ENCODE measurements at places on chromosomes 6 and 20.

GRCh38 chr20:8829256-8829655, 239.6 kb upstream of the PLCB4 start:
- no peak for DNase-seq

DNA sequence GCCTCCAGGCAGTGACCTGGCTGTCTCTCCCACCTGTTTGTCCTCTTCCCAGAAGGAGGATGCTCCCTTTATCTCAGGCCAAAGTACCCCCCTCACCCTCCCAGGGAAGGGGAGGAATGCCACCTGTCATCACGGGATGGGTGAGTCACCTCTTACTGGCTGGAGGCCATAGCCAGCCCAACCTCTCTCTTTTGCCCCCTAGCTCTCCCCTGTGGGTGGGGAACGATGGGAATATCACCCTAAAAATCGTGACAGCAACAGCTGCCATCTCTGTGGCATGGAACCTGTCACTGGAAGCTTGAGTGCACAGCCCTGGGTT, 137.5 kb upstream of the PTPN1 start:
- no peak for DNase-seq

DNA sequence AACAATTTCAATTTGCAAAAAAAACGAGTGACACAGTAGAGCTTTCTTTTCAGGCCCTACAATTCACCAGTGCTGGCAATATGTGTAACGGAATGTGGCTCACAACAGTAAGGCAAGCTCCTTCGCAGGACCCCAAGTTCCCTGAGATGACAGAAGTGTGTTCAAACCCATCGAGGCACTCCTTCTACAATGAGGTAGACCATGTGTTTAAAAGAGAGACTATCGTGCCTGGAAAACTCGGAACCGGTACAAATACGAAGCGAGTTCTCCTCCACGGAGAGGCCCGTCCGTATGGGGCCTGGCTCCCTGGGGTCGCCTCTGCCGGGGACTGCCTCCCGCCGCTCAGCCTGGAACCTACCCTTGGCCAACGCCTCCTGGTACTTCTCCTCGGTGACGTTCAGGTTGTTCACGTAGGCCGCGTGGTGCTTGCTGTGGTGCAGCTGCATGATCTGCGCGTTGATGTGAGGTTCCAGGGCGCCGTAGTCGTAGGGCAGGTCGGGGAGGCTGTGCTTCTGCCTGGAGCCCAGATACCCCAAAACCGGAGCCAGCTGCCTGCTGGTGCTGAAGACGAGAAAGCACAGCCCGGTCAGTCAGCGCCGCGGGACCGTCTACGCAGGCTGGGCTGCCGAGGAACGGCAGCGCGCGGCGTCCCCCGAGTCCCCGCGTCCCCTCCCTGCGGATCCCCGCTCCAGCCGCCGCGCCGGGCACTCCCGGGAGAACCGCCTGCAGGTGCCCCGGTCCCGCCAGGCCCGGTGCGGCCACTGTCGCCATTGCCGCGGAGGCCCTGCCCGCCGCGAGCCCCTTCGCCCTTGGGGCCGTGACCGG, 526 bp downstream of the SOD2 start:
- DNase-seq = peak; percentile 29

GRCh38 chr20:47648943-47649342, 136.3 kb downstream of the SULF2 start:
- no peak for DNase-seq

DNA sequence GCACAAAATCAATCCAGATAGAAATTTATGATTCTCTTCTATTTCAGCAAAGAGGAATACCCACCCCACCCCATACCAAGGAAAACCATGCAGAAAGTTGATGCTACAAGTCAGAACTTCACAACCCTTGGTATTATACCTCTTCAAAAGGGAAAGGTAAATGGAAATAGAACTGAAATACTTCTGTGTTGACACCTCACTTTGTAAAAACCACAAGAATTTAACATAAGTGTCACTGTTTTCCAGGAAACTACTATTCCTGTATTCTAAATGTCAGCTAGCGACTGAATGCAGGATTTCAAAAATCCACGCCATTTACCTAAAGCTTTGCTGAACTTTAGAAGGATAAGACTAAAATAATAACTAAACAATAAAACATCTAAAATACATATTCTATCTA, 3.6 kb downstream of the CPNE1 start:
- DNase-seq = no peak

- DNase-seq = no peak
Measured at GRCh38 chr6:168817558-168818159, 376.7 kb downstream of the SMOC2 start.

DNA sequence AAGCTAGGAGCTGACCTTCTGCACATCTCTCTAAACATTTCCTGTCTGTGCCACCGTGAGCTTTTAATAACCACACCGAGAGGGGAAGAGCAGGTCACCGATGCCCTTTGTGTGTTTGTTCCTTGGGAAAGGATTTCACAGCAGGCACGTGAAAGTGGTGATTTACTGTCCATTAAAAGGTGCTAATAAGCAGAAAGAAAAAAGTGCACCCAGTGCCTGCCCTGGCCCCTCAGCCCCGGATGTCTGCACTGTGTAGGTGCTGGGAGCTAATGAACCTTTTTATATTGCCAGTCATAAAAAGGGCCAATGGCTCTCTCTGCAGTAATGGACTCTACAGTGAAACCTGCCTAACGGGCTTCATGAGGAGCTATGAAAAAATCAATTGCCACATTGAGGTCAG, 312.6 kb downstream of the C6orf118 start:
- DNase-seq = no peak

DNA sequence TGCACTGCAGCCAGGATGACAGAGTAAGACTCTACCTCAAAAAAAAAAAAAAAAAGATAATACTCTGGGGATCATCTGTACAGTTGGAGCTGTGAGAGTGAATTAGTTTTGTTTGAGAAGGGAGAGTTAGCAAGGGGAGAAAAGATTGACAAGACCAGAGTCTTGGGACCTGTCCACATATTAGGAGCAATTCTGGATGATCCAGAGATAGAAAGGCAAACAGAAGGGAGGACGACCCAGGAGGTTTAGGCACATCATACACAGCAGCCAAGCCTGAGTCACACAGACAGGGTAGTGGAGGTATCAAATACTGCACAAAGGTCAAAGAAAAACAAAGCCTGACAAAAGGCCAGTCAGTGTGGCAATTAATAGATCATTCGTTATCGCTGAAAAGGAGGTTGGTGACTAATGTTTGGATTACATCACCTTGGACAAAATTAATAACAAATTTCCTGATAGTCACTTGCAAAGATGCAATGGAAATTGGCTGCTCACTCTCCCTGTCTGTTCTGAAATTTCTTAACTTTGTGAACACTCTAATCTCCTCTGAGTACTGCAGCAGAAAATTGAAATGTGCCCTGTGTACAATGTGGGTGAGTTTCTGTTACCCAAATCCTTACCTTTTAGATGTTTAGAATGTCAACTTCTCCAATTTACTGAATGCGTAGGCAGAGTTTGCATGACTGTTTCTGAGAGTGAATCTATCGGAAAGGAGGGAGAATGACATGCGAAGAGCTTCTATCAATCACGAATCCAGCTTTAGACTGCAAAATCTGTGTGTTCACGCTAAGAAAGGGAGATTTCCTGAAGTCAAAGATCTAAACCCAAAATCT, 105.4 kb downstream of the TSHZ2 start:
- no peak for DNase-seq

- DNase-seq = no peak
Measured at GRCh38 chr6:146388736-146389364, 154.8 kb upstream of the RAB32 start.

GRCh38 chr6:3319610-3320200, 61.0 kb downstream of the PSMG4 start:
- DNase-seq = no peak

- no peak for DNase-seq
Measured at GRCh38 chr6:84785671-84786070, 21.3 kb upstream of the TBX18 start.

DNA sequence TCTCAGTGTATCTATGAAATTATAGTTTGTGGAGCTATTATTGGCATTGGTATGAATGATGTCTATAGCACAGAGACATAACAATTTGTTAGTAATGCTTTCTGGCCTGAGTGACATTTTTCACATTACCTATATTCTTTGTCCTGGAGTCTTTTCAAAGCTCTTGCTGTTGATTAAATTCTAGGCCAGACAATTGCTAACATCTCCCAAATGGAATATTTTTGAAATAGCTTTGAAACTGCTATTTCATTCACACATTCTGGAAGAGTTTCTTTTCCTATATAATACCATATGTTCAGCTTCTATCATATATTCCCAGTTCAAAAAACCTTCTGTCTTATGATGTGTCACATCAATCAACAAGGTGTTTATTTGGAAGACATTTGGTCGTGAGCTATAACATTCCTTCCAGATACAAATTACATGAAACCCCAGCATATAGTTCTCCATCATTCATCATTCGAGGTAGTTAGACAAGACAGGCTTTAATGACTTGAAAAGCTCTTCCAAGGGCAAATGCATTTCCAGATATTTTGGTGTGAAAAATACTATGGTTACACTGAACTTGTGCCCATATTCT, 452.8 kb downstream of the KHDRBS2 start:
- no peak for DNase-seq

DNA sequence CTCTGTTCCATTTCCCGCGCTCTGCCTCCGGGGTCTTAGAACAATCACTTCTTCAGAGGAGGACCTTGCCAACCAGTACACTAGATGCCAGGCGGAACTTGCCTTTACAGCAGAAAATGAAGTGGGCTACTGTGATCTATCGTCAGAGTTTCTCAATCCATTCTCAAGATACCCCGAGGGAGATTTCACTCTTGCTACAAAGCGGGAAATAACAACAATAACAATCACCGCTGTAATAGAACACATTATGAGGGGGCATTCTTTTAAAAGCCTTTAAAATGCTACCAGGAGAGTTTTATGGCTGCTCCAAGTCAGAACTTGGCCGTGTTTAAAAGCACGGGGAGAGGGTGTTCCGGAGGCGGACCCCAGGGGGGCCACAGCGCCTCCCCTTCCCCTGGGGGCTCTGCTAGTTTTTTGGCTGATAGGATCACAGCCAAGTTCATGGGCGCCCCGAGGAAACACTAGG, 617.0 kb upstream of the AGPAT4 start:
- no peak for DNase-seq

GRCh38 chr6:105806486-105806920, 279.6 kb upstream of the PRDM1 start:
- DNase-seq = no peak

GRCh38 chr6:36387440-36388303, at the start of gene ETV7:
ETV7 (minus strand) TSS chr6:36387669; CDS start chr6:36387541, 128 bp downstream.
- no peak for DNase-seq

GRCh38 chr6:132494954-132495353, 18.0 kb downstream of the STX7 start:
- DNase-seq = no peak

GRCh38 chr6:108760126-108761050, 87.8 kb upstream of the ARMC2 start:
- DNase-seq = no peak

DNA sequence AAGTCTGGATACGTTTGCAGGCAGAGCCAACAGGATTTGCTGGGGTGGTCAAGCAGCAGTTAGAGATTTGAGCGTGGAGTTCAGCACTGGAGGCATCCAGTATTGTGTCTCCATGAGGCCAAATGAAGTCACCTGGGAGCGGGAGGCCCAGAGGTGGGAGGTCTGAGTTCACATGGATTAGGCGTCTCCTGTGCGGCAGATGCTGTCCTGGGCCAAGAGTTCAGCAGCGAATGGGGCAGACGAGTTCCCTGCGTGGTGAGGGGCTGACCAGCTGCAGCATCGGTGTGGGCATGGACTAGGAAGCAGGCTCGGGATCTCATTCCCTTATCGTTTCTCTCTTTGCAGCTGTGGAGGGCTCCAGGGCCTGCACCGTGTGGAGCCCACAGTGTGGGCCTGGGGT, 66.2 kb downstream of the BCAS4 start:
- no peak for DNase-seq

DNA sequence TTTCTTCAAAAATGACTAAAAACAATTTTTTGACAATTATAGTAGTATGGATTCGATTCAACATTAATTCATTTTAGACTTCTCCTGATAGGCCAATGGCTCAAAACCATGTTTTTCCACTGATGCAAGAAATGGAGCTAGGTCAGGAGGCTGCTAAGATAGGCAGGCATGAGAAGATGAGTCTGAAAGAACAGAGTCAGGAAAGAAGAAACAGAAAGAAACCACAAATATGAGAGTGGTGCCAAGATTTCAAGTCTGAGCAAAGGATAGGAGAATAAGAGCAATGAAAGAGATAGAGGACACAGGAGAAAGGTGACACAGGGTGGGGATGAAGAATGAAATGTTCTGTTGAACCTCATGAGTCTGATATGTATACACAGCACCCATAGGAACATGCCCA, 112.2 kb downstream of the TASP1 start:
- no peak for DNase-seq

- no peak for DNase-seq
Measured at GRCh38 chr6:13274707-13275434, 53.5 kb downstream of the TBC1D7 start.

- no peak for DNase-seq
Measured at GRCh38 chr6:89406141-89406540, 5.9 kb downstream of the RRAGD start.

- no peak for DNase-seq
Measured at GRCh38 chr20:20184706-20185105, 132.4 kb downstream of the CFAP61 start.

DNA sequence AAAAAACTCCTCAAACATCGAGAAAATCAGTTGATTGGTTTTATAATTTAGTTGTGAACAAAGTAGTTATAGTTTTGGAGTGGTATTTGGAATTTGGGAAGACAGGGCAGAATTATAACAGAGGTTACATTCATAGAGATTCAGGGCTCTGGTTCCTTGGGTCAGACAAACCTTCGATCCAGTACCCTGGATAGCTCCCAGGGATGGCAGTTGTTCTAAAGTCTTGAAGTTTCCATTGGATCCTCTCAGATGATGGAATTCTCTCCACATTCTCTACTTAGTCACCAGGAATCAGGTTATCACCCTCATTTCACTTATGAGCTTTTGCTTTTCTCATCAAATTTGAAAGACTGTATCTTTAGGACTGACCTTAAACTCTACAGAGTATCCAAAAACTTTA, 285.1 kb downstream of the CENPW start:
- no peak for DNase-seq

GRCh38 chr20:13102694-13103093, 93.9 kb downstream of the SPTLC3 start:
- DNase-seq = no peak

- no peak for DNase-seq
Measured at GRCh38 chr6:79635232-79635543, 4.1 kb downstream of the SH3BGRL2 start.
